ENCODE measurements at places on chromosomes 11 and 22.

DNA sequence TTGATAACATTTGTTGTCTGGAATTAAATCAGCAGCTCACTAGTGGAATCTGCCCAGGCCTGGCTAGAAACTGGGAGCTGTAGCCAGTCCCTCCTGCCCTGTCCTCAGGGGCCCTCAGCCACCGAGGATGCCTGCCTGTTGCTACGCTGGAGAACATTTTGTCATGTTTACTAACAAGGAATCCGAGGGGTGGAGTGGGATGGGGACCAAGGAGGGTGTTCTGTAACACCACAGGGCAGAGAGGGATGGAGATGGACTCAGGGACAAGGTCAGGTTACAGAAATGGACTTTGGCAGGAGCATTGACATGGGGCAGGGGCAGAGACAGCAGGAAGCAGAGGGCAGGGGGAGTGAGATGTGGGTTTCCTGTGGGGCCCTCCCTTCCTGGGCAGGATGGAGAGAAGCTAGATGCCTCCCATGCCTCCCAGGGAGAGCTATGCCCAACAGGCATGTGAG lies 45.8 kb upstream of the AMPD3 start:
- DNase-seq = no peak

DNA sequence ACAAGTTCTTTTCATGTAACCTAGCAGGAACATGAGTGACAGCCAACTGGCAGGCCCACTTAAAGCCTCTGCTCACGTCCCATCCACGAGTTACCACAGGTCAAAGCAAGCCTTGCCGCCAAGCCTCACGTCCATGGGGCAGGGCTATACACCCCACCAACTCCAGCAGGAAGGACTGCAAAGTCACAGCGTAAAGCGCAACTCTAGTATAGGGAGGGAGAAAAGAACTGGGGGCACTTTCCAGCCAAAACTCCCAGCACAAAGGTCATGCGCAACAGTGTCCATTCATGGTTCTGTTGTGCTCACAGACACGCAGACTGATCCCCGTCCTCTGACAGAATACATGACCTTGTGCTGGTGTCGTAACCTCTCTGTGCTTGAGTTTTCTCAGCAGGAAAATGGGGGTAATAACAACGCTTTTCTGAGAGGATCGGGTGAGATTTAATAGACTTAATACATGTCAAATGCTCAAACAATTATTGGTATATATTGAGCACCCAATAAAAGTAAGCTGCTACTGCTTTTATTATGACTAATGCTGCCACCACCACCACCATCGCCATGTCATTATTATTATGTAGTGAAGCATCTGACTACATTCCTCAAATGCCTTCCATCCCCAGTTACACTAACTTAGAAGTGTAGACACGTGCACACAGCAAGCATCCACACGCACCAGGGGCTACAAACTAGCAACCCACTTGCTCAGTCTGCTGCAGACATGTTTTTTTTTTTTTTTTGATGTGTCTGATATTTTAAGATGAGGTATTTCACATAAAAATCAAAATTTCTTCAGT lies 104.4 kb upstream of the PARVA start:
- no peak for DNase-seq

- no peak for DNase-seq
These were observed 7.4 kb downstream of the BMAL1 start for GRCh38 chr11:13284776-13285588.

DNA sequence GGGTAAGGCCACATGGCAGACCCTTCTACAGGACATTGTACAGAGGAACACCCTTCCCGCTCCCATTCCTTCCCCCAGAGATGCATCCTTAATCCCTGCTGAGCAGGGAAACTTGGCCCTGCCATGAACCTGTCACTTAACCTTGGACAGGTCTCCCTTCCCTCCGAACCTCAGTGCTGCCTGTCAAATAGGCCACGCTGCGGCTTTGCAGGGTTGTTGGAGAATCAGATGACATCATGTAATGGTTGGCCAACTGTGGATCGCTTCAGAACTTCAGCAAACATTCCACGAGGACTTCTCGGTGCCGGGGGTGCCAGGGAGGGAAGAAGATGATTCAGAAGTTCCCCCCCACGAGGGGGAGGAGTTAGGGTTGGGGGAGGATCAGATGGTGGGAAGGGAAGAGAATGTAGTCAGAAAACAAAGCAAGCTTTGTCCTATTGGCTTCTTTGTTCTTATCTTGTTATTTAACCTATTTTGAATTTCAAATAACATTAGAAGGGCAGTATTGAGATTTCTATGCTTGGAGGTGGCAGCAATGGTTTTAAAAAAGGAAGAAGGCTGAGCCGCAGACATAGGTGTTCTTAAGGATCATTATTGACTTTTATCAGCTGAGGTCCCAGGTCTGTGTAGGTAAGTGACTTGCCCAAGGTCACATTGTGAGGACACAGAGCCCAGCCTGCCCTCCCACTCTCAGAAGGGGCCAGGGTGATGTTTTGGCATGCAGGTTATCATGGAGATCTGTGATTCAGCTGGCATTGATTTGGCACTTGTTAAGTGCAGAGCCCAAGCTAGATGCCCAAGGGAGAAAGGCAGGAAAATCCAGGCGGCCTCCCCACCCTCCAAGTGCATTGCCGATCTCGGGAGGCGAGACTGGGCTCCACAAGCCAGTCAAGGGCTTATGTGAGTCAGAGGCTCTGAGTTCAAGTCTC lies 3.1 kb downstream of the CDC42EP1 start:
- DNase-seq = no peak

GRCh38 chr22:49097966-49098365 lies 729.7 kb downstream of the BRD1 start:
- DNase-seq = no peak

GRCh38 chr22:20653012-20653794 lies 120.7 kb upstream of the SERPIND1 start:
- no peak for DNase-seq

DNA sequence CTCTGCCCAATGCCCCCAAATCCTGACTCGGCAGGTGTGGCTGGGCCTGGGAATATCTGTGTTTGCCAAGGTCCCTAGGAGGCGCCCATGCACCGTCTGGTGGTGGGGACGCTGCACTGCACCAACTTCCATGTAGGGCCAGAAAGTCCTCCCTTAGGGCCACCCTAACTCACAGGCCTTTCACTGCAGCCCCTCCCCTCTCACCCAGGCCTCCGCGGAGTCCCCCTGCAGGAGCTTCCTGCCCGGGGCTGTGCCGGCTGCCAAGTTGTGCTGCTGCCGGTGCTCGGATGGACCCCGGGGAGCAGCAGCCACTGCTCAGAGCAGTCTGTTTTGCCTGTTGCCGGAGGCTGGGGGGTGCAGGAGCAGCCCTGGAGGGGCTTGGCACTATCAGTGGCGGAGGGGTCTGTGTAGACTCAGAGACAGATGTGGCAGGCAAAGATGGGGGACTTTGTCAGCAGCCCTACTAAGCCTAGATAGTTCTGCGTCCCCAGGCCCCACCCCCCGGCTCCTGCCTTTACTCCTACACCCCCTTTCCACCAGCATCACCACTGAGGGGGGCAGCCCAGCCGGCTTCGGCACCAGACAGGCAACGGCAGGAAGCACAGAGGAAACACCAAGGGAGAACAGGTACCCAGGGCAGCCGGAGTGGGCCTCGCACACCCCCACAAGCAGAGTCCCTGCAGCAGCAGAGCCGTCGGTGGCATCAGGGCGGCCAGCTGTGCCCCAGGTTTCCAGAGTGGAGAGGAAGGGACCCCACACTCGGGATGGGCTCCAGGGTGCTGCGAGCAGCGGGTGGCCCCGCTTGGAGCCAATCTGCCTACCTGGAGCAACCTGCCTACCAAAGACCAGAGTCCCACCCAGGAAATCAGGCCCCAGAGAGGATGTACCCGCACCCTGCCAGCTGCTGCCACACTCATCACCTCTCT lies 124.3 kb downstream of the TRIM29 start:
- DNase-seq = no peak
